ENCODE measurements at places on chromosomes 12 and 14. TPM values are rescaled to one million over a fixed set of nuclear protein-coding genes. Genes with fewer than 3 reads are reported as not detected.

The ZNF740 gene
- 14.3 TPM for total RNA-seq

The IL26 gene
- not detected for total RNA-seq

The PLXNC1 gene
- total RNA-seq: 0.08 TPM

The LIN7A gene
- 0.27 TPM for total RNA-seq

The TMEM117 gene
- 2.3 TPM for total RNA-seq

The KCNK13 gene
- 0.18 TPM for total RNA-seq

The FGF23 gene
- not detected for total RNA-seq
